Stimulated activated CD8-positive, alpha-beta memory T cell treated with anti-CD3 and anti-CD28 coated beads, Interleukin-4, amount 100 ng/mL, for 4 hours (primary cell): ENCODE measurements at places on chromosomes 2 and 18.

GRCh38 chr2:182631299-182631698 is 84.8 kb upstream of the DNAJC10 start:
- DNase-seq, result no peak

- no peak for DNase-seq
Observed at GRCh38 chr18:50545936-50546335, 14.0 kb upstream of the MAPK4 start.

GRCh38 chr18:10441472-10441871 is 13.0 kb upstream of the APCDD1 start:
- no peak for DNase-seq

DNA sequence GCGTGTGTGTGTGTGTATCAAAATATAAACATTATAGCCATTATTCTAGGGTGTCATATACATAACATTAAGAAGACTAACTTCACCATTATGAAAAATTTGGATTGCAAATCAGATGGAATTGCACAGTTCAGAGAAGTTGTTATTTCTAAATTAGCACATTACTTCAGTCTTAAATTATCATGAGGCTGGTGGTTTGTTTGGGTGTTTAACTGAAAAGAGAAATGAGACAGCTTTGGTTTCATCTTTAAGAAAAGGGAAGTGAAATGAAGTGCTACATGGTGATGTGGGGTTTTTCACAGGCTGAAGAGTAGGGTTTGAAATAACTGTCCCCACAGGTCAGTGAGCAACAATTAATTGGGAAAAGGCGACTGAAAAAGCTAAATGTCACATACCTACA is 161.2 kb upstream of the XIRP2 start:
- no peak for DNase-seq

GRCh38 chr2:186544255-186544675 is 45.6 kb upstream of the ITGAV start:
- DNase-seq, result no peak

DNA sequence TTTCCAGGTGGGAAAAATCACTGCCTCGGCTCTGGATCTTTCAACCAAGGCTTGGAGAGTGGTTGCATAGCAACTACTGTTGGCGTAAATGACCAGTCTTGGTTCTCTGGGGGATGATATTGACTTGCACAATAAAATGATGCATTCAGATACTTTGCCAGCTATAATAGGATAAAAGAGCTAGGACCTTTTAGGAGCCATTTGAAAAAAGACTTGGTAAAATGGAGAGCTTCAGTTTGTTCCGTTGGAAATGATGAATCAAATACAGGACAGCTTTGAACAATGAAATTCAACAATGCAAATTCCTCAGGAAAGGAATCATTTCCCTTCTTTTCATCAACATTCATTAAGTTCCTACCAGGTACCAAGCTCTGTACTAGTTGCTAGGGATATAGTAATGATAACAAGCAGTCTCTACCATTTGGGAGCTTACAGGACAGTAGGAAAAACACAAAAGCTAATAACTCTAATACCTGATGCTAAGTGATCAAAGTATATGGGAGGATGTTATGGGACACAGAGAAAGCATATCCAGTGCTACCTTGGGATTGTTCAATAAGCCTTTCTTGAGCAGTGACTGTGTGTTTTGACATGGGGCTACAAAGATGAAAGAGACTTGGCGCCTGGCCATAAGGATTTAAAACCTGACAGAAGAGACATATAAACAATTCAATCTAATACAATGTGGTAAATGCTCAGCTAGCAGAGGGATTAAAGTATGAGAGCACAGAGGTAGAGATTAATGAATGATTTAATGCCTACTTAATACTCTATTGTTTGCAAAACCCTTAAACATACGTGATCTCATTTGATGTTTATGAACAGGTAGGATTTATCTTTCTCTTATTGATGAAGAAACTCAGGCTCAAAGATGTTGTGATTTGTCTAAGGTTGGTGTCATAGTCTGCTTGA is 110.7 kb downstream of the QPCT start:
- no peak for DNase-seq

GRCh38 chr2:41926614-41927580 is 120.9 kb upstream of the PKDCC start:
- no peak for DNase-seq
